ENCODE measurements at places on chromosomes 6 and 20. TPM values are rescaled to one million over a fixed set of nuclear protein-coding genes. Genes with fewer than 3 reads are reported as not detected.

MYL9 gene
- not detected for polyA plus RNA-seq

CFB gene
- 1.8 TPM for polyA plus RNA-seq

KIAA1586 gene
- 7.9 TPM for polyA plus RNA-seq

GSTA3 gene
- polyA plus RNA-seq, result not detected

SYS1 gene
- 34.5 TPM for polyA plus RNA-seq

FOXC1 gene
- polyA plus RNA-seq, result not detected

SNHG17 gene
- polyA plus RNA-seq, result 141 TPM

IPCEF1 gene
- 99.7 TPM for polyA plus RNA-seq

DNA sequence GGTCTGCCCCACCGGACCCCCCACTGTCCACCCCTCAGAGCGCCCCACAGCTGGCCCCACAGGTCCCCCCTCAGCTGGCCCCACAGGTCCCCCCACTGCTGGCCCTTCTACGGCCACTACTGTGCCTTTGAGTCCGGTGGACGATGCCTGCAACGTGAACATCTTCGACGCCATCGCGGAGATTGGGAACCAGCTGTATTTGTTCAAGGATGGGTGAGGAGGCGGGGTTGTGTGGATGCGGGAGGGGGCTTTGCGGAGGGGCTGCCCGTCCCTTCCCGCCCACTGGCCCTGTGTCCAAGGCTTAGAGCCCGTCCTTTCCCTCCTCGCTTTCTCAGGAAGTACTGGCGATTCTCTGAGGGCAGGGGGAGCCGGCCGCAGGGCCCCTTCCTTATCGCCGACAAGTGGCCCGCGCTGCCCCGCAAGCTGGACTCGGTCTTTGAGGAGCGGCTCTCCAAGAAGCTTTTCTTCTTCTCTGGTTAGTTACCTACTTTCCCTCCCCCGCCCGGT, 4.7 kb downstream of the MMP9 start:
- no peak for DNase-seq

DNA sequence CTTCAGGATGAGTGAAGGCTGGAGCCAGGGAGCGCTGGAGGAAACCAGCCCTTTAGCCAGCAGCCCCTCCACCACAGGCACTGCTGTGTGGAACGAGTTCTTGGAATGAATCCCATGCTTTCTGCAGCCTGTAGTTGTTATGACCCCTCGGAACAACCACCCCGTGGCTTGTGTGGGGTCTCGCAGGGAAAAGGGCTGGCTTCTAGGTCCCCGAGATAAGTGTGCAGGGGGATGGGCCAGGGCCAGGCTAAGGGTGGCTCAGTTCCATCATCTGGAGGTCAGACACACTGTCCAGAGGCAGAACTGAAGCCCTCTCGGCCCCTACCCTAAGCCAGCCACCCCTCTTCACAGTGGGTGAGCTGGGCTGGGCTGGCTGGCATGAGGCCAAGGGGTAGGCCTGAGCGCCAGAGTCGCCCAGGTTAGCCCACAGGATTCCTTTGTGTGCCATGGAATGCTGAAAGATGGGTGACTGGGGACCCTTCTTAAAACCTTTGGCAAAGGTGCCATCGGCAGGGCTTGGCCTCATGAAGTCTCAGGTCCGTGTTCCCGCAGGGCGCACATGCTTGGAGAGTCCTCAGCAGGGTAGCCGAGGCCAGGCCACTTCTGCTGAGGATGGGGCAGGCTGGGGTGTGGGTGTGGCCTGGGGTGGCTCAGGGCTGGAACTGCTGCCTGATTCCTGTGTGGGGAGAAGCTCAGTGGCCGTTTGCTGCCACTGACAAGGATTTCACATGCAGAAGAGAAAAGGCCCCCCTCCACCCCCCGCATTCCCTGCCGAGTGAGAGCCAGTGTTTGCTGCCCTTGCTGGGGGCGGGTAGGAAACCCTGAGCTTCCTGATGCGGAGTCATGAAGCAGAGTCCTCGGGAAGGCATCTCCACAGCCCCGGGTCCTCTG, 24.6 kb downstream of the SPATA2 start:
- no peak for DNase-seq

DNA sequence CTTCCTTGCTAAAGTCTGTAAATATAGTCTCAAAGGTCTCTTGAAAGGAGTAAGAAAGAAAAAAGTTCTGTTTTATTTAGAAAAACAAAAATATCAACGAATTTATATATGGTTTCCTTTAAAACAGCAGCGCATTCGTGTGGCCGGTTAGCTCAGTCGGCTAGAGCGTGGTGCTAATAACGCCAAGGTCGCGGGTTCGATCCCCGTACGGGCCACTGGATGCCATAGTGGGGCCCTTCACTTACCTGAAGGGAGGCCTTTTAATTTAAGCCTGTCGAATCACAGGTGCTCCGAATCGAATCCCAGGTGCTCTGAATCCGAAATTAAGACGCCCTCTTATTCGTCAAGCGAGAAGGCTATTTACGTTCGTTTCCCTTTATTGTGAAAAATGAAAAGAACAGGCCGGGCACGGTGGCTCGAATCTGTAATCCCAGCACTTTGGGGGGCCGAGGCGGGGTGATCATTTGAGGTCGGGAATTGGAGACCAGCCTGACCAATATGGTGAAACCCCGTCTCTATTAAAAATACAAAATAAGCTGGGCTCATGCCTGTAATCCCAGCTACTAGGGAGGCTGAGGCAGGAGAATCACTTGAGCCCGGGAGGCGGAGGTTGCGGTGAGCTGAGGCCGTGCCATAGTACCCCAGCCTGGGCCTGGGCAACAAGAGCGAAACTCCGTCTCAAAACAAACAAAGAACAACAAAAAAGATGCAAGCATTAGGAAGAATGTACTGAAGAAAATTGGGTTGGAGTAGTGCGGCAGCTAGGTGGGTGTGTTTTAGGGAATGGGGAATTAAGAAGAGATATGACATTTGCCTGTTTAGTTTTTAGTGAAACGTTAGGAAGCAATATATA, 195.8 kb upstream of the ZNF184 start:
- peak; percentile 67 for DNase-seq

DNA sequence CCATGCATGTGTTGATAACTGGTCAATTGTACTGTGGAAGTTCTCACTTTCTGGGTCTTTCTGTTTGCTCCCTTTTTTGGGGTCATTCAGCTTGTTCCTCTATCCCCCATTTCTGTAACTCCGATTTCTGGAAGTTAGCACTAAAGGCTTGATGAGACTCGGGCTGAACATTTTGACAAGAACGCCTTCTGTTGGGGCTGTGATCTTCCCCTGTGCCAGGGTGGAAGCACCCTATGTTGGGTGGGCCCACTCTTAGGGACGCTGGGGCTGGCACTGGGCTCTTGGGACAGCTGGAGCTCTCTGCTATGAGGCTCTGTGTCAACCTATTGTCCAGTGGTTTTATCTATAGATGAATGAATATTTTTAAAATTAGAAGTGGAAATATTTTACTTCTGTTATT, 60.1 kb upstream of the FRMD1 start:
- DNase-seq, result no peak

DNA sequence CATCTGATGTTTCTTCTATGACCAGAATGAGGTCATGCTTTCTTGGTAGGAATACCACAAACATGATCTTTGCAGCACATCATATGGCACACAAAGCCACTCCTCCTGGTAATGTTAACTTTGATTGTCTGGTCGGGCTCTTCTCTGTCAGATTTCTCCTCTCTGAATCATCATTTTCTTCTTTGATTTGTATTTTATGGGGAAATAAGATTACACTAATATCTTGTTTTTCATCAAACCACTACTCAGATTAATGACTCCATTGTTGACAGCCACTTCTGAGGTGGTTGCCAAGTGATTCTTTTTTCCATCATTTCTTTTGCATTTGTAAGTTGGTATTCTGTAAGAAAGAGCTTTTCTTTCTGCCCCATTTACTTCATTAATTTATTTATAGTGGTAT, 29.5 kb downstream of the TRMT11 start:
- no peak for DNase-seq

DNA sequence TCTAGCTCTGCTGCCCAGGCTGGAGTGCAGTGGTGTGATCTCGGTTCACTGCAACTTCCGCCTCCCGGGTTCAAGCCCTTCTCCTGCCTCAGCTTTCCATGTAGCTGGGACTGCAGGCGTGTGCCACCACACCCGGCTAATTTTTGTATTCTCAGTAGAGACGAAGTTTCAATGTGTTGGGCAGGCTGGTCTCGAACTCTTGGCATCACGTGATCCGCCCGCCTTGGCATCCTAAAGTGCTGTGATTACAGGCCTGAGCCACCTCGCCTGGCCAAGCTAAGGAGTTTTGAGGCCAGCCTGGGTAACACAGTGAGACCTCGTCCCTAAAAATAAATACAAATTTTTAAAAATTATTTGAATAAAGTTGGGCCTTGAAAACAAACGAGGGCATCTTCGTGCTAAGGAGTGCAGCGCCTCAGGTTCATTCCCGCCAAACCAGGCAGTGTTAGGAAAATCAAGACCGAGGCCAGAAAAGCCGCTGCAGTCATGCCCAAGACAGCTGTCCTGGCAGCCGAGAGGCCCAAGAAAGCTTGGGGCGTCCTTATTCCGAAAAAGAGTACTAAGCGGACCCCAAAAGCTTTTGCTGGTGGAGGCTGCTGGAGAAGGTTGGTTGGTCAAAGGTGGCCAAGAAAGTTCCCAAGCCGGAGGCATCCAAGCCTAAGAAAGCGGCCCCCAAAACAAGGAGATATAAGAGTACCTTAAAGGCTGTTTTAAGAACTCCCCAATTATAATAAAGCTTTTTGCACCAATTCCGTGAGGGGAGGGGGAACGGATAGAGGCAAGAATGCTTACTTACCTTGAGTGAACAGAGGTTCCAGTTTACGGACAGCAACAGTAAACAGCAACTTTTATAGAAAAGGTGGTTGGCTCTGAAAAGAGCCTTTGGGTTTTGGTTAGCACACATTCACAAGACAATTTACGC, 109.0 kb downstream of the HFE start:
- peak; percentile 40 for DNase-seq

DNA sequence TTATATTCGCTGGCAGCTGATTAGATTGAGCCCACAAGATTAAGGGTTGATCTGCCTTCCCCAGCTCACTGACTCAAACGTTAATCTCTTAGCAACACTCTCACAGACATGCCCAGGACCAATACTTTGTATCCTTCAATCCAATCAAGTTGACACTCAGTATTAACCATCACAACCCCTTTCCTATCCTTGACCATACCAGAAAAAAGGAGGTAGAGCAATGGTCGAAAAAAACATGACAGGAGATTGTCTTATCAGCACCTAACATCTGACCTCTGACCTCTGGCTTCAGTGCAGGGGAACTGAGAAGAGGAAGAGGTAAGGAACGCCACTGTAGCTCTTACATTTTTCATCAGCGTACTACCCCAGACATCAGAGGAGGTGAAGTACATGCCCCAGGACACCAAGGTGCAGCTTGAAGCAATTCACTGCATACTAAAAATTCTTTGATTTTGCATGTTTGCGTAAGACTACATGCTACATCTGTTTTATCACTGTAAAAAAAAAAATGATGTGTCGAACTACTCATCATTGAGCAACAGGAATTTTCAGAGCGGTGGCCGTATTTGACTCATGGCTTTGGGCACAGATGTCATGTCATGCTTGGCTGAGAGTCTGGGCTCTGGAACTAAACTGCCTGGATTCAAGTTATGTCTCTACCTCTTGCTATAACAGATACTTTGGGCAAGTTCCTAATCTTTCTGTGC, 188.0 kb upstream of the TAB2 start:
- no peak for DNase-seq

- no peak for DNase-seq
These were observed 199.2 kb upstream of the HTR1E start for GRCh38 chr6:86738078-86738477.

- DNase-seq, result no peak
These were observed 4.2 kb downstream of the TRIB3 start for GRCh38 chr20:384723-385122.

DNA sequence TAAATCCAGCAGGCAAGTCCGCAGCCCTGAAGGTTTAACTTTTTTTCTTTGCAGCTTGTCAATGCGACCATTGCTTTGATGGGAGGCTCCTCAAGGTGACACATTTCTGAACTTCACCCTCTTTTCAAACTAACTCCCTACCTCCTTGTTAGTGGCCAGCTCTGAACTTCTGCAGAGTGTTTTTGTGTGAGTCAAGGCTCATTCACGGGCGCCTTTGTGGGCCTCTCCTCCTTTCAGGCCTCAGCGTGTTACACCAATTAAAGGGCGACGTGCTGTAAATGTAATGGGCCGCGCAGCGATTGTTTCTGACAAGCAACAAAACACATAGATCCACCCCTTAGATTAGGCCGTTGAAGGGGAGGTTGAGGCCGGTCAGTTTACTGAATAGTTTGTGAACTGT, 45.5 kb upstream of the NR2E1 start:
- no peak for DNase-seq

DNA sequence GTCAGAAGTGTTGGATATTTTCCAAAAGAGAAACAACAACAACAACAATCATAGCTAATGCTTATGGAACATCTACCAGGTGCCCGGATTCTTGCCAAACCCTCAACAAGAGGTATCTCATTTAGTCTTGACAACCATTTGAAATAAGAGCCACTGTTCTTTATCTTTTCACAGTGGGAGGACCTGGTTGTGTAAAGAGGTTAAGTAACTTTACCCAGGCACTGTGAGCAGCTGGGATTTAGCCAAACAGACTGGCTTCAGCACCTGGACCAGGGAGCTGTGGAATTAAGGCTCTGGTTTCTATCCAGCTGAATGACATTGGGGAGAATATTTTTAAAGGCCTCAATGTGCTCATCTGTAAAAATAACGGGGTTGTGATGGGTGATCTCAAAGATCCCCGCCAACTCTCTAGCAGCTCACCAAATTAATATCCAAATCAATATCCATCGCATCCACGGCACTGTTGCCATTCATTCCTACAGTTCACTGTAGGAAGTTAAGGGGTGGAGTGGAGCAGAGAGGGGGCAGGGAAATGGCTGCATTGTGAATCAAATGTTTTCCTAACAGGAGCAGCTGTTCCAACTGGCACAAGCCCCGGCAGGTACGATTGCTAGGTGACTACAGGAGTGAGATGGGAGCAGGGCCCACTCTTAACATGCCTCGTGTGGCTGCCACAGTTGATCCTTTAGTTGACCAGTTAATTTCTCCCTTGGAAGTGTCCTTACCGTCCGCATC, 61.8 kb downstream of the GCNT2 start:
- no peak for DNase-seq

DNA sequence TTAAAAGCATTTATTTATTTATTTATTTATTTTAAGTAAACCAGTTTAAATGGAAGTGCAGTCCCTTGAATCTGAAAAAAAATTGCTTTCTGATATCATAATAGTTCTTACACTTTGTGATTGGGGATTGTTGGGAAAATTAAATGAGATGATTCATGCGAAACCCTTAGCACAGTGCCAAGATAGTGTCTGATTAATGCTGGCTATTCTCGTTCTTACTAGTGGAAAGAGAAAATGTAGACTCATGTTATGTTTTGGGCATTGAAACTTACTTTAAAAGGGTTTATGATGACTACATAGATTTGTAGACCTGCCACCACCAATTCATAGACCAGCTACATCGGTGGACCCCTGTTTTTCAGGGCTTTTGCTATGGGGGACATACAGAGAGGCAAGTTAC, 229.2 kb upstream of the ZFP64 start:
- no peak for DNase-seq

- no peak for DNase-seq
These were observed 12.2 kb downstream of the REPS1 start for GRCh38 chr6:138975815-138976214.

Measured in naive thymus-derived CD4-positive, alpha-beta T cell (primary cell).